HepG2 (cell line): ENCODE measurements at places on chromosomes 4 and X. TPM values are rescaled to one million over a fixed set of nuclear protein-coding genes. Genes with fewer than 3 reads are reported as not detected.

DNA sequence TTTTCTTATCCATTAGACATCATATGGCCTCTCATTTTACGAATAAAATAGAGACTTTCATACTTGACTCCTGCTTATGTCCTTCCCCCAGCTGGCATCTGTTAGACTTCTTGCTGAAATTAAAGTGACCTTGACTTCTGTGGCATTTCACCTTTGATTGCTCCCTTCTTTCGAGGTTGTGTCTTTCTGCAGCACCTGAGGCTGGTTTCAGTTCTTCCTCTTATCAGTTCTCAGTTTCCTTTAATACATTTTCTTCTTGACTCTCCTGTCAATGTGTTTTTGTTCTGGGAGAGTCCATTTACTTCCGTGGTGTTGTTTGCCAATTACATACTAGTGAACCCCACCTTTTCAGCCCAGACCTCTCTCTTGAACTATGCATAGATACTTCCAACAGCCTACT lies 81.6 kb downstream of the RBPJ start:
- peaks cover 12% of the 10 kb centered on the region; the same call in 2 of the 3 replicates for H3K36me3 ChIP-seq
- no peaks in the 10 kb centered on the region for H3K27me3 ChIP-seq
- no peak overlapping the region for H3K4me3 ChIP-seq

DNA sequence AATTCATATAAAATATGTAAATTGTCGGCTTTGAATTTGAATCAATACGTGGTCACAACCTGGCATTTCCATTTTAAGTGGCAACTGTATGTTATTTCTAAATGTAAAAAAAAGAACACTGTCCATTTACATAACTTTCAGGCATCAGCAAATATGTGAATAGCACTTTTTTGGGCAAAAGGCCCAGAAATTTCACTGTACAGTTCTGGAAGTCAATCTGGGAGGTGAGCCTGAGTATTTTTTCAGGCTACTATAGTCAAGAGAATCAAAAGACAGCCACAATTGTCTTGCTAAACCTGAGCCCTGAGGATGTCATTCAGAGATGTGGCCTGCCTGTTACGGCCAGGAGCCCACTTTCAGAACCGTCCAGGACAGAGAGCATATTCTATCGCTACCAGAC lies 543.9 kb upstream of the MAGEB2 start:
- H3K27ac ChIP-seq: no peak overlapping the region
- H3K4me3 ChIP-seq: no peak overlapping the region
- H3K36me3 ChIP-seq: no peaks in the 10 kb centered on the region
- H3K27me3 ChIP-seq: no peaks in the 10 kb centered on the region
- H3K4me1 ChIP-seq: no peaks in the 10 kb centered on the region
- DNase-seq: no peak

- no peaks in the 10 kb centered on the region for H3K4me1 ChIP-seq
- H3K27me3 ChIP-seq: no peaks in the 10 kb centered on the region
- DNase-seq: no peak
- H3K27ac ChIP-seq: no peak overlapping the region
Measured at GRCh38 chrX:134658760-134659023, 421 bp upstream of the PLAC1 start.

GRCh38 chrX:47080215-47080914 lies 2.1 kb downstream of the RGN start:
- peak; percentile 89 for DNase-seq
- no peaks in the 10 kb centered on the region for H3K36me3 ChIP-seq
- no peaks in the 10 kb centered on the region for H3K27me3 ChIP-seq
- H3K4me1 ChIP-seq: peaks cover 43% of the 10 kb centered on the region
- H3K27ac ChIP-seq: peak overlapping the region; percentile 96
- H3K4me3 ChIP-seq: peak overlapping the region; percentile 68

DNA sequence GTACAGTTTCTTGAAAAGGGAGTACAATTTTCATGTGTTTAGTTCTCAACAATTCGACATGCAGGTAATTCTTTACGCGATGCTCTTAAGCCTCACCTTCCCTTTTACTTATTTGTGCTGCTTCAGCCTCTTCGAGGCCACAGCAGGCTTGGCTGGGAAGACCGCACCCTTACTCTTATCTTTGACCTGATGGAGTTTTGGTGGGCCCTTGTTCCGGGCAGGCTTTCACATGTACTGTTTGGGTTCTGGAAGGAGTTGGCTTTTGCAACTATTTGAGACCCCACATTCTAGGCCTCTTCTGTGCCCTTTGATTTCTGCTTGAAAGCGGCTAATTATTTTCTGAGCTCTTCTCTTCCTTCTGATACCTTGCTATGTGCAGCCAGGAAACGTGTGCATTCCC lies 60.2 kb downstream of the FAM193A start:
- H3K27me3 ChIP-seq: no peaks in the 10 kb centered on the region
- no peak for DNase-seq
- H3K27ac ChIP-seq: no peak overlapping the region
- H3K36me3 ChIP-seq: peaks cover 8% of the 10 kb centered on the region

DNA sequence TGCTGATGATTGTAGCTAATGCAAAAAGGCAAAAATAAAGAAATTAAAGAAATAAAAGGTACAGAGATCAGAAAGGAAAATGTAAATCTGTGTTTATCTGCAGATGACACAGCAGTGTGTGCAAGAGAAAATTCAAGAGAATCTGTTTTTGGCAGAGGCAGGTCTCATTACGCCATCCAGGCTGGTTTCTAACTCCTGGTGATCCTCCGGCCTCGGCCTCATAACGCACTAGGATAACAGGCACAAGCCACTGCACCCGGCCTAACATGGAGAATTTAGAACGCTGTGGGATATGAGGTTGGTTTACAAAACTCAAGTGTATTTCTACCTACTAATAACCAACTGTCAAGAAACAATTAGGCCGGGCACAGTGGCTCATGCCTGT lies 29.4 kb downstream of the CTBP1 start:
- H3K36me3 ChIP-seq: peaks cover 21% of the 10 kb centered on the region
- H3K4me3 ChIP-seq: no peak overlapping the region
- no peaks in the 10 kb centered on the region for H3K4me1 ChIP-seq

- H3K36me3 ChIP-seq: no peaks in the 10 kb centered on the region
- no peaks in the 10 kb centered on the region for H3K27me3 ChIP-seq
- no peak for DNase-seq
- H3K27ac ChIP-seq: no peak overlapping the region
- H3K4me3 ChIP-seq: no peak overlapping the region
- H3K4me1 ChIP-seq: no peaks in the 10 kb centered on the region
Measured at GRCh38 chrX:44002567-44002966, 29.4 kb upstream of the NDP start.

DNA sequence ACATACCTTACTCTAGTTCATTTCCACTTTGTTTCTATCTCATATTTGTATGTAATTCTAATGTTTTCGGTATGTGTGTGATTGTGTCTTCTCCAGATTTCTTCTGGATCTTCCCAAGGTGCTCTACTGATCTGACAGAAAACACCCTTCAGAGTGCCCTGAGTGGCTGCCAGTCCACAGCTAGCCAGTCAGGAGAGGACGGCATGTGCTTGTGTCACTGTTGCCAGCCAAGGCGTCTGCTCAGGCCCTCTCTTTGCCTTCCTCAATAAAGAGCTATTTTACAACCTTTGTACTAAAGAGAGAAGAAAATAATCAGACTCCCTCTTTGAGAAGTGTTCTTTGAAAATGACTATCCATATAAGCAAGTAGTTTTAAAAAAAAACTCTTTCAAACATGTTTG lies 29.0 kb downstream of the CD99L2 start:
- DNase-seq: no peak
- H3K4me1 ChIP-seq: no peaks in the 10 kb centered on the region
- H3K27me3 ChIP-seq: no peaks in the 10 kb centered on the region
- H3K36me3 ChIP-seq: no peaks in the 10 kb centered on the region
- no peak overlapping the region for H3K27ac ChIP-seq

Gene WDR17
- not detected in 2 replicates for total RNA-seq

Gene CTAG1B
- not detected in 2 replicates for total RNA-seq

GRCh38 chrX:154441564-154441963 lies 2.4 kb upstream of the FAM50A start:
- DNase-seq: no peak
- no peak overlapping the region for H3K4me3 ChIP-seq
- no peak overlapping the region for H3K27ac ChIP-seq
- peaks cover 2% of the 10 kb centered on the region for H3K36me3 ChIP-seq
- H3K27me3 ChIP-seq: no peaks in the 10 kb centered on the region
- H3K4me1 ChIP-seq: peaks cover 19% of the 10 kb centered on the region

DNA sequence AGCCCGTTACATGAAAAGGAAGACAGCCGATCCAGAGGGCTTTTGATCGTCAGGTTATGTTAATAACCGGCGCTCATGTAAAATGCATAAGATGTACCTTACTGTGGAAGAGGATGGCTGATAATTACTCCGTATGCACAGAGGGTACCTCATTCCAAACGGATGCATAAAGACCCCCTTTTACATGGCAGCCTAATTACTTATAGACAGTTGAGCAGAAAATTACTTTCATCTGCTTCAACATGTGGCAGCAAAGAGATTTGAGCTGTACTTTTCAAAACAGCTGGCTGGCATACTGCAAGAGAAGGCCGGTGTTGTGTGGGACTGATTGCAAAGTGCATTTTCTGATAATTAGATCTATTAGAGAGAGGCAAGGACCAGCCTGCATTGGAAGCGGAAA lies 103.4 kb downstream of the SHOX start:
- no peak for DNase-seq
- H3K36me3 ChIP-seq: no peaks in the 10 kb centered on the region
- peaks cover 2% of the 10 kb centered on the region; the same call in 1 of the 2 replicates for H3K27me3 ChIP-seq
- no peaks in the 10 kb centered on the region for H3K4me1 ChIP-seq
- H3K27ac ChIP-seq: no peak overlapping the region
- no peak overlapping the region for H3K4me3 ChIP-seq

GRCh38 chrX:136227948-136228838 lies 23.0 kb downstream of the MAP7D3 start:
- H3K4me3 ChIP-seq: no peak overlapping the region
- DNase-seq: no peak
- no peak overlapping the region for H3K27ac ChIP-seq
- no peaks in the 10 kb centered on the region for H3K4me1 ChIP-seq
- H3K36me3 ChIP-seq: no peaks in the 10 kb centered on the region

- H3K4me1 ChIP-seq: no peaks in the 10 kb centered on the region
- no peak overlapping the region for H3K27ac ChIP-seq
- DNase-seq: no peak
- H3K4me3 ChIP-seq: no peak overlapping the region
- no peaks in the 10 kb centered on the region for H3K36me3 ChIP-seq
Measured at GRCh38 chr4:45992728-45993127, 131.1 kb downstream of the GABRG1 start.

Gene UGT2B10
- total RNA-seq: 97.8 and 148 TPM in 2 replicates

Gene SSX4B
- total RNA-seq: not detected in 2 replicates

Gene SHOX
- not detected in 2 replicates for total RNA-seq

DNA sequence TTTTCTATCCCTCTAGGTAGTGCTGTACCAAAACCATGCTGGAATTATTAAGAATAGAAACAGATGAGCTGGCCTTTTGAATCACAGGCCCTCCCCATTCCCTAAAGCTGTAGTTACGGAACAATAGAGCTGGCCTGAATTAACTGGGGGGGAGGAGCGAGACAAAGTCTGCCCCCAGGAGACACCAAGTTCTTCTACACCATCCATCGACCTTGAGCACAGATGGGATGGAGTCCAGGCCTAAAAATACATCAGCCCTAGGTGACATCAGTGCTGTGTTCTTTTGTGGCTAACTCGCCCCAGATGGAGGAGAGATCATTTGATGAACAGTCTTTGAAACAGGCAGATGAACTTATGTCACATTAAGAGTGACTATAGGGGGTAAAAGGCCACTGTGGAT lies 49.6 kb downstream of the LHFPL1 start:
- no peak overlapping the region for H3K4me3 ChIP-seq
- no peaks in the 10 kb centered on the region for H3K27me3 ChIP-seq
- DNase-seq: no peak
- H3K36me3 ChIP-seq: no peaks in the 10 kb centered on the region
- no peak overlapping the region for H3K27ac ChIP-seq

DNA sequence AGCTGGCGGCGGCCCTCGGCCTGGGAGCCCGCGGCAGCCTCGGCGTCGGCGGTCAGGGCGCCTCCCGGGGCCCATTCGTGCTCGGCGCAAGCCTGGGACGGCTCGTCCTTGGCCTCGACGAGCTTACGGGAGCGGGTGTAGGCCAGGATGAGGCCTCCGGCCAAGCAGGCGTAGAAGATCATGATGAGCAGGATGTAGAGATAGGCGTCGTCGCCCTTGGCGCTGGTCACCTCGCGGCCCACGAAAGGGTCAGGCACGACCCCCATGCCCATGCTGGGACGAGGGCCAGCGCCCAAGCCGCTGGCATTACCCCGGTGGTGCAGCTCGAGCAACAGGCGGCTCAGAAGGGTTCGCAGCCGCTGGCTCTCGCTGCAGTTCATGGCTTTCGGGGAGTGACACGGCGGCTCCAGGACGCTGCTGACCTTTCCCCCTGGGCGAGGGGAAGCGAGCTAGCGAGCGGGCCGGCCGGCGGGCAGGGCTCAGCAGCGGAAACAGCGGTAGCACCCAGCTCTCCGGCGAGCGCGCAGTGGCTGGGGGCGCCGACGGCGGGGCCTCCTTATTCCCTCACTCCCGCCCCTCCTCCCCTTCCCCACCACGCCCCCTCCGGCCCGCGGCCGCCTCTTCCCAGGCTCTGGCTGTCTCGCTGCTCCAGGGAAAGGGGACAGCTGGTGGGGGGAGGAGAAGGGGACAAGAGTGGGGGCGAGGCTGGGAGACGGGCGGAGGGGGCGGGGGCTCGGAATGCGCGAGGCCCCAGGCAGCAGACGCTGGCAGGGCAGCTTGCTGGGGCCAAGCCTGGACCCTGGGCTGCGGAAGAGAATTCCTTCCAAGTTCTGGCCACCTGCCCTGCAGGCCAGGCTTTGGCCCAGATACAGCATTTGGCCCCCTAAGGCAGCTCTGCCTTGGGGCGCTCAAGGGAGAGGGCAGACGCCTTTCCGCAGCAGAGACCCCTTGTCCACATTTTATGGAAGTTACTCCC lies at the start of gene KCNE5:
Gene KCNE5, minus strand, starts transcription at position 532 of the 976 bp plus-strand sequence. Its CDS starts 152 bp downstream, at position 380.
- peaks cover 20% of the 10 kb centered on the region for H3K4me1 ChIP-seq
- no peak for DNase-seq
- H3K27ac ChIP-seq: no peak within 1 kb of the TSS
- no peak within 1 kb of the TSS for H3K4me3 ChIP-seq
- no peaks in the 10 kb centered on the region; the same call in 2 of the 3 replicates for H3K36me3 ChIP-seq
- no peaks in the 10 kb centered on the region for H3K27me3 ChIP-seq

- H3K36me3 ChIP-seq: no peaks in the 10 kb centered on the region
- H3K4me3 ChIP-seq: no peak overlapping the region
- peaks cover 8% of the 10 kb centered on the region for H3K4me1 ChIP-seq
- H3K27me3 ChIP-seq: no peaks in the 10 kb centered on the region
Measured at GRCh38 chr4:123158576-123158975, 236.2 kb upstream of the NUDT6 start.

- no peaks in the 10 kb centered on the region for H3K36me3 ChIP-seq
- peak; percentile 37 for DNase-seq
- H3K27me3 ChIP-seq: no peaks in the 10 kb centered on the region
- no peak overlapping the region for H3K4me3 ChIP-seq
Measured at GRCh38 chr4:106522839-106523238, 154.3 kb upstream of the GIMD1 start.

GRCh38 chr4:150540959-150541360 lies 41.0 kb upstream of the MAB21L2 start:
- peaks cover 7% of the 10 kb centered on the region; the same call in 1 of the 2 replicates for H3K4me1 ChIP-seq
- H3K27ac ChIP-seq: no peak overlapping the region
- H3K36me3 ChIP-seq: no peaks in the 10 kb centered on the region
- DNase-seq: no peak
- H3K27me3 ChIP-seq: no peaks in the 10 kb centered on the region
